ENCODE measurements at places on chromosomes 5 and 9.

DNA sequence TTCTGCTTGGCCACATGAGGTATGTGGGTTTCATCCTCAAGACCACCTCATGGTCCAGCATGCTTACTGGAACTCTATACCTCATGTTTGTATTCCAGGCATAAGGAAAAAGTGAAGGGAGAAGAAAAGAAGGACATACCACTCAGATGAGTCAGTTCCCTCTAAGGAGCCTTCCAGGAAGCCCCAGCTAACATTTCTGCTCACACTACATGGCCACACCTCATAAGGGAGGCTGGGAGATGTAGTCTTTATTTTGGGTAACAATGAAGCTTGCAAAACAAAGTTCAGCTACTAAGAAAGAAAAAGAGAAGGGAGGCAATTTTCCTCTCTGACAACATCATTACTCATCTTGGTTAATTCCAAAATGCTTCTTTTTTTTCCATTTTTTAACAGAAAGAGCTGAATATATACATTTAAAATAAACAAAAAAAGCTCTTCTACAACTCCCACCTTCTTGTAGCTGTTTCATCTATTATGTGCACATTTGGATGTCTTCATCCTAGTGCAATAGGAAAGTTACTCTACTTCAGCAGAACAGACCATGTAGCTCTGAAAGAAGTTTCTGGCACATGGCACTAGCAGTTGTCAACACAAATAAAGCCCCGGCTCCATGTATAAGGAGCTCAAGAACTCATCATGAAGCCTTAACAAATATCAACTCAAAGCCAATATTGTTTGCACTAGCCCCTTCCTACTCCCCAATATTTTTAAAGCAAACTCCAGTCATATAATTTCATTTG is 123.6 kb upstream of the CCDC112 start:
- DNase-seq: no peak

GRCh38 chr5:167999182-167999581 is 292.3 kb upstream of the WWC1 start:
- no peak for DNase-seq

GRCh38 chr9:106503759-106504158 is 359.2 kb upstream of the ZNF462 start:
- DNase-seq: no peak

- no peak for DNase-seq
Observed at GRCh38 chr9:115211413-115212124, 93.6 kb upstream of the TNC start.
